ENCODE measurements at places on chromosomes 5 and 9.

DNA sequence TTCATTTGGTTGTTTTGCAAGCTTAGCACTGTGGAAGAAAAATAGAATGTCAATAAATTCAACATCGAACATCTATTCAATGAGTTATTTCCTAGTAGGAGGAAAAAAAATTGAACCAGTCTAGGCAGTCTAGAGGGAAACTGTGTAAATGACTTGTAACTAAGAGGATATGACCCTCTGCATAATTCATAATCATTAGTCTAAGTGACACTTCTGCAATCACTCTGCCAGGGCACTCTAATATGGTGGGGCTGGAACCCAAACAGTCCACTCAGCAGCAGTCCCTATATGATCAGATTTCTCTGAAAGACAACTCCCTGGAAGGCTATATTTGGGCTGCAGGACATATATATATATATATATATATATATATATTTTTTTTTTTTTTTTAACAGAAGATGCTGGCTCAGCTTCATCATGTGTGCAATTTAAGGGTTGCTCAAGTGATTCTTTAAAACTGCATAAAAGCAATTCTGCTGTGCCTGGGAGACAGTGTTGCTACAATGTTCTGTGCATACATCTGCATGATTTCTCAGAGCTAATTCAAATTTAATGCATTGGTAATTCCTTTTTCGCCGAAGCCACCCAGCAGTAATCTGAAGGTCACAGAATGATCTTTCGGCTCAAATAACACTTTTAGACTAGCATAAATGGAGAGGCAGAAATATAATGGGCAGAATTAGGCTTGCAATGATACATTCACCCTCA lies 482.1 kb upstream of the ZNF608 start:
- DNase-seq: no peak

GRCh38 chr5:33761139-33761538 lies 130.7 kb downstream of the ADAMTS12 start:
- DNase-seq: no peak

GRCh38 chr5:176711883-176712282 lies 64.6 kb downstream of the TSPAN17 start:
- no peak for DNase-seq

- no peak for DNase-seq
Measured at GRCh38 chr5:170651604-170652277, 131.8 kb upstream of the GABRP start.

DNA sequence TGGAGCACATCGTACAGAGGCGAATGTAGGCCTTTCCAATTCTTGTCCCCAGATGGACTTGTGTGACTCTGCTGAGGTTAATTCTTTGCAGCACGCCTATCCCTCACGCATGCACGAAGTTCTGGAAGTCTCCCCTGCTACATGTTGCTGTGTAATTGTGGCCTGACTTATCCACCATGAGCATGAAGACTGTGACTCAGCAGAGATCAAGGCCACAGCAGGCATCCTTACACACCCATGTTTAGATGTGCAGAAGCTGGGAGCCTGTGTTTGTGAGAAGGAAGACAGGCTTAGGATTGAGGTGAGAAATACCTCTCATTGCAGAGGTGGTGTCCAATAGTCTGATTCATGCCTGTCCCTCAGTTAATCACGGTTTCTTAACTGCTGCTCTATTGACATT lies 135.6 kb downstream of the ICE1 start:
- DNase-seq: no peak

- no peak for DNase-seq
Measured at GRCh38 chr5:155480731-155481131, 467.2 kb downstream of the KIF4B start.
